ENCODE measurements at places on chromosomes 11 and 22.

DNA sequence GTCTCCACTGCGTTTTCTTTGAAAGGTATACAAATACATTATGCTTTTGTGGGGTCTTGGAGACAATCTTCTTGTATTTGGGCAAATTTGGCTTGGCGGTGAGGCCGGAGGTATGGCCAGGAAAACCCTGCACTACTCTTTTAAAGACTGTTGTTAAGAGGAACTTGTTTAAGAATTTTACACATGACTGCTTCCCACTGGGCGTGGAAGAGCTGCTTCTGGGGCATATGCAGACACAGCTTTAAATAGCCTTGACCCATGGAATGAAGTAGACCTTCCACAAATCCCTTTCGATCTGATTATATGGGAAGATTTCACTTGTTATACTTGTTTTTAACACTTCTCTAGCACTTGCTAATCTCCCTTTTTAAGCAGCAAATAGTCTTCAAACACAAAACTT is 453.6 kb downstream of the MN1 start:
- no peak for DNase-seq

GRCh38 chr22:49151256-49152126 is 676.2 kb downstream of the BRD1 start:
- DNase-seq: no peak

DNA sequence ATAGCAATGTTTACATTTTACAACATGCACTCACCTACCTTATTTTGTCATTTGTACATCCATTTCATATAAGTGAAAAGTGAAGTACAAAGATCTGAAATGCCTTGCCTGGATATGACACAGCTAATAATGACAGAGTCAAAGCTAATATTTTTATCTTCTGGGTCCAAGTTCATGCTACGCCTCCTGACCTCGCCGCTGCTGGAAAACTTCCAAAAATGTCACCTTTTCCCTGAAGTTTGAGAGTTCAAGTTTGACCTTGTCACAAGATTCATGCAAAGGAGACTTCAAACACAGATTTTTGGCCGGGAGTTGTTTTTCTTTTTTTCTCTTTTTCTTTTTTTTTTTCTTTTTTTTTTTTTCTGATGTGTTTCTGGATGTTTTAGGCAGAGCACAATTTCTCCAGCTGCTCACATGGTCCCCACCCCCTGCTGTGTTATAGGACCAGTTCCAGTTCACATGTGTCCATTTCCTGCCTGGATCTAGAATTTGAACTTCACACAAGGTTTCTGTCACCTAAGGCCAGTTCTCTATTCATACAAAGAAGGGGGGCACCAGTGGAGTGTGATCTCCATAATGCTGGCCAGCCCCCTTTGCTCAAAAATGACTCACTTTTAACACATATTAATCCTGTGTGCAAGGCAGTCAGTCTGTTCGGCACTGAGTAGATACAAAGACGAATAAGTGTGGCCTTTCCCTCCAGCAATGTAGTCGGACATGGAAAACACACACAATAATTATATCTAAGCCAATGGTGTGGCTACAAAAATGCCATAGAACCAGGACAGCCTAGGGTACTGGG is 546.8 kb downstream of the BUD13 start:
- no peak for DNase-seq

DNA sequence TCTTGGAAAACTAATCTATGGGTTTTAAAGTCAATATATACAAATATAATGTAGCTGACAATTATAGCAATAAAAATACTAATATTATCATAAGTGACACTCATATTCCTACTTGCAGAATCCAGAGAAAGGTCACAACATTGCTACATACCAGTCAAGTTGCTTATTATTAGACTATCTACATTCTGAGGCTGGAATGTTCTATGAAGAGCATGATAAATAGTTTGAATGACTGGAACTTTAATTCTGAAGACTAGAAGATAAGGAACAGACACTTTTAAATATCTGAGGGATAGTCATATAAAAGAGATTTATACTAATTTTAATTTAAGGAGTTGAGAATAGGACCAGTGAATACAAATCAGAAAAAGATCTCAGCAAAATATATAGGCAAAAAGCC is 146.0 kb downstream of the GUCY1A2 start:
- no peak for DNase-seq

- no peak for DNase-seq
These were observed 630 bp downstream of the CASP4 start for GRCh38 chr11:104967534-104968354.

All from stimulated activated CD4-positive, alpha-beta T cell treated with anti-CD3 and anti-CD28 coated beads, Interleukin-1b, Interleukin-23, amount 100 ng/mL, for 24 hours (primary cell).